ENCODE measurements at places on chromosomes 2 and 18.

DNA sequence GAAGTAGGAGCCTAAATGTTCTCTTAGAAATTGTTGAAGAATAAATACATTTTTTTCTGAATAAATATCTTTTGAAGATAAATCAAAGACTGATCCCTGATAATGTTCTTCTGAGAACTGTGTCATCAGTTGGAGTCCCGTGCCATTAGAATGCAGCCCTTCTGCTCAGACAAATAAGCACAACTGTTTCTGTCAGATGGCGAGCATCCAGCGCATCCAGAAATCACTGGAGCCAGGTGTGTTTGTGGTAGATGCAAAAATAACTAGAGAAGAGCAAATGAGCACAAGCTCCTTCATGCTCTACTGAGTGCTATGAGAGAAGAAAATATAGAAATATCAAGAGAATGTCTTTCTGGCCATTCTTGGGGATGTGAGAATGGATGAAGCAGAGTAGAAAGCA is 573.7 kb downstream of the THSD7B start:
- ATAC-seq = no peak

- no peak for ATAC-seq
These were observed 65.8 kb downstream of the RTN4 start for GRCh38 chr2:54984476-54984875.

DNA sequence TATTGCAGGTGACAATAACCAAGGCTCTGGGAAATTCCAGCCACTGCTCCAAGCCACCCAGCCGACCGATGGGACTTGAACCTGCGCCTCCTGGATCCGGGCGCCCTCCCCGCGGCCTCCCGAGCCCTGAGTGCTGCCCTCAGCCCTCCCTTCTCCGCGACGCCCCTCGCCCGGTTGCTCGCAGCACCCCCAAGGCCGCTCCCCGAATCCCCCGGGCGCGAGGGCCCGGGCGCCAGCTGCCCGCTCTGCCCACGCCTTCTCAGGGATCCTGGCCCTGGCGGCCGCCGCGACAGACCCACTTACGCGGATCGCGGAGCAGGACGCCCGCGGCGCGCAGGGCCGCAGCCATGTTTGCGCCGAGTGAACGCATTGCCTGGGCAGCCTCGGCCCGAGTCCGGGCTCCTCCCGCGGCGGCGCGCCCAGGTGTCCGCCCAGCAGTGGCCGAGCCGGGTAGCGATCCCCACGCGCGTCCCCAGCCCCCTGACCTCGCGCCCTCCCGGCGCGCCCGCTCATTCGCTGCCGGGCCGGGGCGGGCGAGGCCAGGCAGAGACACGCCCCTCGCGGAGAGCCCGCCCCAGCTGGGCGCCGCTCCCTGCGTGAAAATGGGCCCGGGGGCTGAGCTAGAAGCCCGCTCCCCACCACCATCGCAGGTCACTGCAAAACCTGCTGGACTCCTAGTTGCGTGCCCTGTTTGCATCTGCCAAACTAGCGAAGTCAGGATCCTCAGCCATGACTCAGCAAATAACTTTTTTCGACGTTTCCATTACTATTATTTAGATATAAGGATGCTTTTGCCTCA is at the start of gene FECH:
TSS of gene FECH (minus strand) at position 452 of the 799 bp plus-strand sequence. CDS start at position 370, 82 bp downstream.
- ATAC-seq = peak; percentile 94

DNA sequence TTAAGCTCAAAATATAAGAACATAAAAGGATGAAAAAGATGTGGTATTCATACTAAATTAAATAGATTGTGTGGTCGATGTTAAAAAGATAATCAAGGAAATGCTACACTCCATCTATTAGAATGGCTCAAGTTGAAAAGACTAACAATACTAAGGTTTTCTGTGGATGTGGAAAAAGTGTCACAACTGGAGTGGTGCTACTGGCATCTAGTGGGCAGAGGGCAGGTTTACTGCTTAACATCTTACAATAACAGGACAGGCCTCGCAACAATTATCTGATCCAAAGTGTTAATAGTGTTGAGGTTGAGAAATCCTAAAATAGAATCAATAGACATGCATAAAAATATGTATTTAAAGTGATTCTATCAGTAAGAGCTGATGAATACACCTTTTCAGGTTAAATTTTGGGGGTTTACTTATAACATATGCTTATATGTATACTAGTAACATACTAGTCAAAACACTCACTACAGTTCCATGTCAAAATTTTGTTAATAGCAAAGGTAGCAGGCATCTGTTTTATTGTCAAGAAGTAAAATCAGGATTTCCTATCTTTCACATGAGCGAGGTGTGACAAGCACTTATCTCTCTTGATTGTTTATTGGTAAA is 91.5 kb upstream of the TMEFF2 start:
- peak; percentile 70 for ATAC-seq

- no peak for ATAC-seq
These were observed 23.4 kb upstream of the PEX13 start for GRCh38 chr2:60994131-60994530.

- peak; percentile 74 for ATAC-seq
These were observed 133.9 kb downstream of the ZNF532 start for GRCh38 chr18:58998401-58999203.

DNA sequence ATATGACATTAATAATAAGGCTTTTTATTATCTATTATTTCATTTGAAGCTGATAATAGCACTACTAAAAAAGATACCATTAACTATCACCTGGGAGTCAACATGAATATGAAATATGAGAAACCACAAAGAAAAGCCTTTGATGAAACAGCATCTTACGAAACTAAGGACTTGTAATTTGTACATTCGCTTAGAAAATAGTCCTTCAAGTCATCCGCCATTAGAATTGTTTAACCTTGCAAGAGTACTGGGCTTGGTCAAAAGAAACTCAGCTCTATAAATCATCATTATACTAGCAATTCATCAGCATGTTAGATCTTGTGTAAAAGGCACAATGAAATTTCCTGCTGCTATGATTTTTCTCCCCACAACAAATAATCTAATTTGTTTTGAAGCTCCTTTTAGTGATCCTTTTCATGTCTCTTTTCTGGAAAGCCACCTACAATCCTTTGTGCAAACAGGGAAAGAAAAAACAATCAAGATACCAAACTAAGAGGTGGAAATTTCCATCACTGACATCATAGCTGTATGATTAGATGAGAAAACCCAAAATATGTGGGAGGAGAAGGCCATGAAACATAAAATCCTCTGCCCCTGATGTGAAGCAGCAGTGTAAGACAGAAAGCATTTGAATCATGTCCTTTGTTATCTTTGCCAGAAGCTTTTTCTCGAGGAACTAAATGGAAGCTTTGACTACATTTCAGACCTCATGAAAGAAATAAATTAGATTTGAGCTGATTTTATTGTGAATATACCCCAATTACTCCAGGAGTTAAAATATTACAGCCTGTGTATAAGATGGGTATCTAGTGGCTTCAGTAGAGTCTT is 31.2 kb downstream of the SCN9A start:
- peak; percentile 85 for ATAC-seq

DNA sequence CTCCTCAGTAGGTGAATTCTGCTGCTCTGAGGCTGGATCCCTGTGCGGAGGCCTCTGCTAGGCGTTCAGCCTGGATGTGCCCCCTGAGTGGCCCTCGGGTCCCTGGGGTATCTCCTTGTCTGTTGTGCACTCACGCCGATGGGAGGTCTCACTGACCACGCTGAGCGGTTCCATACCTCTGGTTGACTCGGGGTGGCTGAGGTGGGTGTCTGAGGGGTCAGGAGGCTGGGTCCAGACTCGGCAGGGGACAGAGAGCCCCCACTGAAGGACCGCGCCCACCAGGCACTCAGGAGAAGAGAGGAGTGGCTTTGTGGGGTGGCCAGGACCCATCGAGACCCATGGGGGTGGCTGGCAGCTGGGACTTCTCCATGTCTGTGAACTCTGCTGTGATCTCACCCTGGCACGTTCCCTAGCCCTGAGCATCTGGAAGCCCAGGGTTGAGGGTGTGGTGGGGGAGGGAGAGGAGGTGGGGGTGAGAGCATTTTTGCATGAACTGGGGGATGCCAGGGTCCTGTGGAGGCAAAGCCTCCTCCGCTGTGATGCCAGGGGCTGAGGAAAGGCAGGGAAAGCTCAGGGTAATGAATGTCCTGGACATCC is 53.7 kb downstream of the TWIST2 start:
- no peak for ATAC-seq

- no peak for ATAC-seq
These were observed 83.1 kb upstream of the BZW1 start for GRCh38 chr2:200728630-200729029.

DNA sequence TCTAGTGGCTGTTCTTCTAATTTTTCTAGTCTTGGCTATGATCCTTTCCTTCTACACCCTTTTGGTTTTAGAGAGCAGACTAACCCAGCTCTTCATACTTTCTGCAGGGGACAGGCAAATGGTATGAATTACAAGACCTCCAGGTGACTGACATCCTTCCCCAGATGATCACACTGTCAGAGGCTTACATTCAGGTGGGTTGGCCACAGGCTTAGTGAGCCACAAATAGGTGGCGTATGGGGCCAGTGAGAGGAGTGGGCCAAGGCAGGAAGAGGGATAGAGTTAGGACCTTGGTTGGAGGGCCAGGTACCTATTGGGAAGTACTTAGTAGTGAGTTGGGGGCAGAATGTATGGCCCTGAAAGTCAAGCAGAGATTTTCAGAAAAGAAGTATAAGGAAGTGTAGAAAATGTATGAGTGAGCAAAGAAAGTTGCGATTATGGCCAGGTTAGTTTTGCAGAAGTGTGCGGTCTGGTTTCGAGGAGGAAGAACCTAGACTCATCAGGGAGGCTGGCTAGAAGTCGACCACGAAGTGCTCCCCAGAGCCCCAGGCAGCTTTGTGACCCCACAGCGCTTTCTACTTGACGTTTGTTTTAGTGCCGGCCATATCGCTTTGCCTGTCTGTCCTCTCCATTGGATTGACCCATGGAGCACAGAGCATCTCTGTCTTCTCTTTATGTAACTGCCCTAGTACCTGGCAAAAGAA is 20.0 kb downstream of the SFTPB start:
- no peak for ATAC-seq

DNA sequence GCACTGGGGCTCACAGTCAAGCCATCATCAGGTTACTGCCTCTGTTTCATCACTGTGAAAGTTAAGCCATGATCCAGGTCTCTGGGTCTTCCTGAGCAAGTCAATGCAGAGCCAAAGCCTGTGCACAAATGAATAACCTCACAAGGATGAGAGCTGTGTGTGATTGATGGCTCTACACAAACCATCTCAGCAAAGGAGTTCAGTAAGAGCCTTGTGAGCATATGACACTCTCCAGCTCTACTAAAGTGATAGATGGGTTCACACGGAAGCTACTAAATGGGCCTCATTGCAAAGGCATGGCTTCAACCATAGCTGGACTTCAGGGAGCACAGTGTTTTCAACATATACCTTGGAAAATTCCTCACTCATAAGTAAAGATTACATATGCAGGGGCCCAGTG is 101.5 kb downstream of the AFF3 start:
- no peak for ATAC-seq

DNA sequence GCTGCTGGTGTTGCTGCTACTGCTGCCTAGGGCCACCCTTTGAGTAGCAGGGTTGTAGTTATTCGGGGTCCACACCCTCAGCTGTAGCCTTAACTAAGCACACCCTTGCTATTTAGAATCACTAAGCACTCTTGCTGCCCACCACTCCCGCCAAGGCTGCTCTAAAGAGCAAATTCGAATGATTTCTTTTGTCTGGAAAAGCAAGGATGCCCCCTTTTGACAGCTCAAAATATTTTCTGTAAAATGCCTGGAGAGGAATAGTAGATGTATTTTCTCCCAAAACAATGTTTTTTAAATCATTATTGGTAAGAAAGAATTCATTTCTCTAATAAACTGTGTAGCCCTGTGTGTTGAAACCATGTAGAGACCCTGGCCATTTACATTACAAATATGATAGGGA is 80.8 kb upstream of the PAPOLG start:
- ATAC-seq = 0 out of 3 replicates have a peak, but pooled peaks have one; percentile 11

DNA sequence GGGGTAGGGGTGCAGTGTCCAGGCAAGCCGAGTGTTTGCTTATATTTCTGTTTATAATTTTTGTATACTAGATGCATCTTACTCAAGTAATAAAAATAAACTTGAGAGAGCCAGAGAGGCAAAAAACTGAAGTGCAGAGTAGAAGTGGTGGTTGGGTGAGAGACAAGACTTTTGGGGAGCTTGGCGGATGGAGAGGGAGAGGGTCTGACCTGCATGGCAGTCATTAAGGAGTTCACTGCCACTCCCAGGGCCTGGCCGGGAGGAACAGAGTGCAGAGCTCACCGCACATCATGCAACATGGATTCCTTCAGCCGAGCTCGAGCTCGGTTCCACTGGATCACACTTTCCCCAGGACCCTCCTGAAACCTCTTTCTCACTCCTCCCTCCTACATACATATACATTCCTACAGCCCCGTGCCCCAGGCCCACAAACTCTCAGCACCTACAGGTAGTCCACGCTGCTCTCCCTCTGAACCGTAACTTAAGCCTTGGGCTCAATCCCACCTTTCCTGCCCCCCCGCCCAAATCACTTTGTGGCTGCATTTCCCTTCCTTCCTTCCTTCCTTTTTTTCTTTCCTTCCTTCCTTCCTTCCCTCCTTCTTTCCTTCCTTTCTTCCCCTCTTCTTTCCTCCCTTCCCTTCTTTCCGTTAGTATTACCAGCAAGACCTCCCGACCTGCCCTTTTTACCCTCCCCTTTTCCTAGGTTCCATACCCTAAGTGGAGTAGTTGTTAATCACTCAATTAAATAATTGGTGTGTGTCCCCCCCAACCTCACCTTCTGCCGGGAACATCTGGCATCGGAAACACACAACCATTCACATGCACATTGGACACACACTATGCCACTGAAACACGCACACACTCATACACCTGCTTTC is 37.1 kb upstream of the ATP6V1B1 start:
- ATAC-seq = no peak

DNA sequence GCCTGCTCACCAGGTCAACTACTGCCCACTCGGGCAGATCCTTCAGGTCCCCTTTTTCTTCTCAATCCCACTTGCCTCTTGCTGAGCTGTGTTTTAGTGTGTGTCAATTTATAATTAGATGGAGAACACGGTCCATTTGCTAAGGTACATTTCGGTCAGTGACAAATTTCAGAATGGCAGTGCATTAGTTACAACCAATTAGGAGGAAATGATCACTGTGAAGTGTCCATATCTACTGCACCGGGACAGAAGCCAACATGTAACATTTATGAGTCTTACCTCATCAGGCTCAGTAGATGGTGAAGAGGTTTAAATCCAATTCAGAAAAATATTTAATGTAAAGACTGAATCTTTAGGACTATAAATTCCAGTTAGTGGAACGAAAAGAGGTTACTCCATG is 47.7 kb downstream of the CMPK2 start:
- ATAC-seq = no peak

DNA sequence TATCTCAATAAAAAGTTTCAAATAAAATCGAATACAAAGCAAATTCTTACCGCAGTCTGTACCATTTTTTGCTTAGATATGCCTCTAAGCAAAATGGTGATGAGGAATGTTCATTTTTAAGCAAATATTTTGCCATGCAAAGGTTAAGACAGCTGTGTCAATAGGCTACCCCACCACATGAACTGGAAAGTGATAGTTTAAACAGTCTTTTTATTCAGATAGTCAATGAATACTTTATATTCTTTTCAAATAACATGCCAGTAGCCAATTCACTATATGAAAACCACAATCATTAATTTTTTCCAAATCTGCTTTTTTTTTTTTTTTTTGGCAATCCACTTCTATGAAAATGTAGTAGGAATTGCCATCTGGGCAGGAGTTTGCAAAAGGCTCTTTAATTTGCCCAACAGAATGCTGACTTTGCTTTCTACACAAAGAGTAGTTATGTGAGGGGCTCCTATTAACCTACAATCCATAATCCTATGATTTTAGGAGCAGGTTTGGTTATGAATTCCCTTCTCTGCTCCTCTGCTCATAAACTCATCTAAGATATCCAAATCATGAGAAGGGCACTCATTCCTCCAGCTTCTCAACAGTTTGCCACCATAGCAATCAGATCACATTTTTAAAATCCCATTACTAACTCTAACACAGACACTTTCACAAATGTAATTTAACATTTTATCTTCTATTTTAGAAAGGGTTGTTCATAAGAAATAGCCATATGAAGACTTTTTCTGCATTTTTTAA is 69.2 kb downstream of the SLC40A1 start:
- ATAC-seq = no peak

Data from SK-N-SH treated with all-trans-retinoic acid at 6 μM for 48 hours (cell line).